ENCODE measurements at places on chromosomes 4 and X. TPM values are rescaled to one million over a fixed set of nuclear protein-coding genes. Genes with fewer than 3 reads are reported as not detected.

RAB41 gene
- not detected for total RNA-seq

TBX22 gene
- not detected for total RNA-seq

FGF2 gene
- 2.7 TPM for total RNA-seq

GRIA2 gene
- not detected for total RNA-seq

ADAM29 gene
- total RNA-seq = not detected

LANCL3 gene
- total RNA-seq = 0.07 TPM

OPRPN gene
- total RNA-seq = not detected

DNA sequence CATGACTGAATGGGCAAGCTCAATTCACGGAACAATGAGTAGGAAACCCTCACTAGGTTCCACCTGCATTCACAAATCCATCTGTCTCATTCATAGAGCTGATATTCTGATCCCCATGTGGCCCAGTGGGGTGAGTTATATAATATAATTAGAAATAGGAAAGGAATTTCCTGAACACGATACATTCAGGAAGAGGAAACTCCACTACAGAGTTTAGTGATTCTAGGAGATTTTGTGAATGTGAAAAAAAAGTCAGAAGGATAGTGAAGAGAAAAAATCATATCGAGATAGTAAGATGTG, 471.2 kb downstream of the GASK1B start:
- H3K27ac ChIP-seq = no peak overlapping the region
- no peaks in the 10 kb centered on the region for H3K36me3 ChIP-seq
- H3K27me3 ChIP-seq = no peaks in the 10 kb centered on the region
- H3K4me3 ChIP-seq = no peak overlapping the region

- H3K4me1 ChIP-seq = no peaks in the 10 kb centered on the region
- H3K27ac ChIP-seq = no peak overlapping the region
- no peaks in the 10 kb centered on the region for H3K36me3 ChIP-seq
These were observed 45.6 kb downstream of the COL25A1 start for GRCh38 chr4:109256818-109257217.

DNA sequence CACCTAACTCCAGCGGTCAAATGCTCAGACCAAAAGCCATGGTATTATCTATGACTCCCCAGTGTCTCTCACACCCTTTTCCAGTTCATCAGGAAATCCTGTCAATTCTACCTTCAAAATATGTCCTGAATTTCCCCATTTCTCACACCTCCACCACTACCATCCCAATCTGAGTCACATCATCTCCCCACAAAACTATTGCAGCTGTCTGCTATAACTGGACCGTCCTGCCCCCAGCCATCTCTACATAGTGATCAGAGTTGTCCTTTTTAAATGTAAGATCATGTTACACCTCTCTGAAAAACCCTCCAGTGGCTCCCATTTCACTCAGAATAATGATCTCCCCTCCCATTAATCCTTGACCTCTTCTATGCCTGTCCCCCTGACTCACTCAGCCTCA, 6.8 kb upstream of the ODAPH start:
- no peak for DNase-seq
- H3K36me3 ChIP-seq = no peaks in the 10 kb centered on the region
- H3K27ac ChIP-seq = no peak overlapping the region
- H3K4me3 ChIP-seq = no peak overlapping the region
- no peaks in the 10 kb centered on the region for H3K4me1 ChIP-seq

DNA sequence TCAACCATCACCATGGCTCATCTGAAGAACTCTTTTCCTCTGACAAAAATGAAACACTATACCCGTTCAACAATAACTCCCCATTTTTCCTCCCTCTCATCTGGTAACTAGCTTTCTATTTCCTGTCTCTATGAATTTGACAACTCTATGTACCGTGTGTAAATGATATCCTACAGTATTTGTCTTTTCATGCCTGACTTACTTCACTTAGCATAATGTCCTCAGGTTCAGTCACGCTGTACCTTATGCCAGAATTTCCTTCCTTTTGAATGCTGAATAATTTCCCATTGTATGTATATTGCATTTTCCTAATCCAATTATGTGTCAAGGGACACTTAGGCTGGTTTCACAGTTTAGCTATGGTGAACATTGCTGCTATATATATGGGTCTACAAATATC, 18.2 kb downstream of the MAGEA9 start:
- peak overlapping the region; percentile 54 for H3K4me3 ChIP-seq
- no peak for DNase-seq
- H3K36me3 ChIP-seq = no peaks in the 10 kb centered on the region
- peaks cover 23% of the 10 kb centered on the region for H3K4me1 ChIP-seq
- H3K27ac ChIP-seq = peak overlapping the region; percentile 73

GRCh38 chrX:120559804-120560203, 958 bp downstream of the CUL4B start:
- peak overlapping the region; percentile 100 for H3K4me3 ChIP-seq
- peak overlapping the region; percentile 98 for H3K27ac ChIP-seq
- H3K36me3 ChIP-seq = peaks cover 2% of the 10 kb centered on the region

GRCh38 chr4:87399954-87400353, 9.0 kb upstream of the HSD17B11 start:
- H3K27ac ChIP-seq = no peak overlapping the region
- DNase-seq = no peak
- H3K27me3 ChIP-seq = no peaks in the 10 kb centered on the region

DNA sequence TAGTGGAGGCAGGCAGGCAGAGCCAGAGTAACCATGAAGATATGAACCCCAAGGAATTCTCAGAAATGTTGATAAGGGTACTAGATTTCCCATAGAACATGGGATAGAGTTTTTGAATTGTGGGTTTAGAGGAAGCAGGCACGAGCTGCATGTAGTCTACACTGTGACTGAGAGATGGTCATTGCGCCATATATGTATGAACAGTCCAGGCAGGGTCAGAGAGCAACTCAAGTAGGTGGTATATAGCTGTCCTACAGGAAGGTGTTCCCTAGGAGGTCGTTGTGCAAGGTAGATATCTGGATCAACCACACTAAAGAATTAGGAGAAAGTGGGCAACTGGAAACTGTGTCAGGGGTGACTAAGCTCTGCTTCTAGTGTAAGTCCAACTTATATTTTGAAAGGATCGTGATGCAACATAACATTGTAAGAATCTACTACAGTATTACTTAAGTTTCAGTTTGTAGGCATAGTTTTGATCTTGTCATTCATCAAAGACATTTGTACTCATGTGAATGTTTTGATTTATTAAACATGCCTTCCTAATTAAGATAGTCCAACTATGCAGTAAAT, 94.6 kb downstream of the HPGD start:
- no peaks in the 10 kb centered on the region for H3K36me3 ChIP-seq
- no peak overlapping the region for H3K27ac ChIP-seq
- no peak for DNase-seq
- H3K4me3 ChIP-seq = no peak overlapping the region
- no peaks in the 10 kb centered on the region for H3K27me3 ChIP-seq
- H3K4me1 ChIP-seq = peaks cover 11% of the 10 kb centered on the region

GRCh38 chrX:118593407-118593806, 97.8 kb downstream of the DOCK11 start:
- DNase-seq = no peak
- peaks cover 6% of the 10 kb centered on the region for H3K36me3 ChIP-seq
- H3K4me3 ChIP-seq = no peak overlapping the region

DNA sequence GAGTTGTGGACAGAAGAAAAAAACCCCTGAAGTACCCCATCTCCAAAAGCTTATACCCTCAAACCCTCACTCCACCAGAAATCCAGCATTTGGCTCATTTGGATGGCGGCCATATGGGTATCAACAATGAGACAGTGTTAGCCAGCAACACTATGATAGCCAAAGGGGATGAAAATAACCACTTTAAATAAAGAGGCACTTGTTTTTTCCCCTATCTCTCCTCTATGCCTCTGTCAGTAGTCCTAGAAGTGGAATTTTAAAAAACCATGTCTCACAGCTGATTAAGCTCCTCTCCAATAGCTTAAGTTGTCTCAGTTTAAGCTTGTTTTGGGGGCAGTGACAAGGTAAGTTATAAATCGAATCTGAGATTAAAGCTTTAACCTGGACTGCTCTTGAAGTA, 124.0 kb downstream of the MOSPD2 start:
- H3K36me3 ChIP-seq = no peaks in the 10 kb centered on the region
- H3K27me3 ChIP-seq = peaks cover 25% of the 10 kb centered on the region

GRCh38 chr4:122898370-122899150, 23.8 kb downstream of the NUDT6 start:
- H3K27ac ChIP-seq = no peak overlapping the region
- H3K36me3 ChIP-seq = no peaks in the 10 kb centered on the region
- no peaks in the 10 kb centered on the region for H3K27me3 ChIP-seq
- no peak overlapping the region for H3K4me3 ChIP-seq
- no peaks in the 10 kb centered on the region for H3K4me1 ChIP-seq
- DNase-seq = no peak

- H3K4me1 ChIP-seq = peaks cover 25% of the 10 kb centered on the region
- peak; percentile 70 for DNase-seq
- peaks cover 21% of the 10 kb centered on the region for H3K27me3 ChIP-seq
- H3K36me3 ChIP-seq = peaks cover 6% of the 10 kb centered on the region
- peak overlapping the region; percentile 89 for H3K4me3 ChIP-seq
- H3K27ac ChIP-seq = peak overlapping the region; percentile 84
These were observed 701 bp upstream of the BCOR start for GRCh38 chrX:40098264-40099054.

- no peaks in the 10 kb centered on the region for H3K27me3 ChIP-seq
- no peak overlapping the region for H3K27ac ChIP-seq
- no peak overlapping the region for H3K4me3 ChIP-seq
- H3K36me3 ChIP-seq = no peaks in the 10 kb centered on the region
- no peaks in the 10 kb centered on the region for H3K4me1 ChIP-seq
These were observed 310.8 kb upstream of the BOD1L1 start for GRCh38 chr4:13938299-13938698.

DNA sequence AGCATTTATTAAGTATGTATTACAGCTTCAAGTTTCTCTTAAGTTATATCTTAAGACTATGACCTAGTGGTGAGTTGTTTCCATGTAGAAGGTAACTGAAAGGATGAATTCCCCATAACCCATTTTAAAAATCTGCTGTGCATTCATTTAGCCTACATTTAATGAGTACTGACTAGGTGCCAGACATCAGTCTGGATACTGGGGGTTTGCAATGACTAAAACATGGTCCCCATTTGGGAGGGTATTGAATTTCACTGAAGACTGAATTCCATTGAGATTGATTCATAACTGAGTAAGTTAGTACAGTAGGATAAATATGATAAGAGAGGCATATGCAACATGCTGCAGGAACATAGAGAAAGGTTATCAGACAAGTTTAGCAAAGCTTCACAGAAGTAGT, 241.5 kb downstream of the FRAS1 start:
- H3K27me3 ChIP-seq = peaks cover 32% of the 10 kb centered on the region
- H3K27ac ChIP-seq = no peak overlapping the region
- no peaks in the 10 kb centered on the region for H3K4me1 ChIP-seq
- H3K4me3 ChIP-seq = no peak overlapping the region
- DNase-seq = no peak
- H3K36me3 ChIP-seq = peaks cover 2% of the 10 kb centered on the region

DNA sequence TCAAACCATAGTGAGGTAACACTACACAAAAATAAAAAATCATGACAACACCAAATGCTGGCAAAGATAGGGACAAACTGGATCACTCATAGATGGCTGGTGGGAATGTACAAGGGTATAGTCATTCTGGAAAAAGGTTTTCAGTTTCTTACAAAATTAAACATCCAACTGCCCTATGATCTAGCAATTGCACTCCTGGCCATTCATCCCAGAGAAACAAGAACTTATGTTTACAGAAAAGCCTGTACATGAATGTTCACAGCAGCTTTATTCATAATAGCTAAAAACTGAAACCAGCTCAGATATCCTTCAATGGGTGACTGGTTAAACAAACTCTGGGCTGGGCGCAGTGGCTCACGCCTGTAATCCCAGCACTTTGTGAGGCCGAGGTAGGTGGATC, 43.3 kb downstream of the NYX start:
- H3K36me3 ChIP-seq = no peaks in the 10 kb centered on the region
- H3K4me3 ChIP-seq = no peak overlapping the region
- no peaks in the 10 kb centered on the region for H3K4me1 ChIP-seq
- H3K27me3 ChIP-seq = peaks cover 32% of the 10 kb centered on the region
- H3K27ac ChIP-seq = no peak overlapping the region
- no peak for DNase-seq

- no peak overlapping the region for H3K27ac ChIP-seq
- H3K27me3 ChIP-seq = peaks cover 44% of the 10 kb centered on the region
- H3K4me1 ChIP-seq = no peaks in the 10 kb centered on the region
- no peaks in the 10 kb centered on the region for H3K36me3 ChIP-seq
These were observed 175.1 kb upstream of the RADX start for GRCh38 chrX:106436691-106437090.

GRCh38 chr4:169212981-169213380, 57.8 kb downstream of the SH3RF1 start:
- H3K36me3 ChIP-seq = peaks cover 1% of the 10 kb centered on the region
- no peaks in the 10 kb centered on the region for H3K4me1 ChIP-seq
- H3K4me3 ChIP-seq = no peak overlapping the region
- peaks cover 6% of the 10 kb centered on the region for H3K27me3 ChIP-seq
- no peak for DNase-seq

Data from activated T-cell treated with anti-CD3 and anti-CD28 coated beads, Interleukin-2, amount 50 U/mL, for 72 hours (primary cell).